ENCODE measurements at places on chromosomes 5 and 9. TPM values are rescaled to one million over a fixed set of nuclear protein-coding genes. Genes with fewer than 3 reads are reported as not detected.

The OR1Q1 gene
- not detected for total RNA-seq

The CDO1 gene
- total RNA-seq: 27.1 TPM

The SIT1 gene
- total RNA-seq: not detected

The CNTNAP3 gene
- total RNA-seq: 1.0 TPM

The GBGT1 gene
- total RNA-seq: 11.9 TPM

The RNF130 gene
- 73.0 TPM for total RNA-seq

The PDZD2 gene
- 1.9 TPM for total RNA-seq

The ZBTB26 gene
- total RNA-seq: 8.1 TPM

The ARHGEF39 gene
- 12.6 TPM for total RNA-seq

- no peak for DNase-seq
These were observed 51.3 kb downstream of the SLC46A2 start for GRCh38 chr9:112839331-112839730.

- no peak for DNase-seq
These were observed 370.0 kb downstream of the ZSWIM6 start for GRCh38 chr5:61701877-61702602.

GRCh38 chr9:32723789-32724325 is 59.5 kb upstream of the TMEM215 start:
- DNase-seq: peak; percentile 26

DNA sequence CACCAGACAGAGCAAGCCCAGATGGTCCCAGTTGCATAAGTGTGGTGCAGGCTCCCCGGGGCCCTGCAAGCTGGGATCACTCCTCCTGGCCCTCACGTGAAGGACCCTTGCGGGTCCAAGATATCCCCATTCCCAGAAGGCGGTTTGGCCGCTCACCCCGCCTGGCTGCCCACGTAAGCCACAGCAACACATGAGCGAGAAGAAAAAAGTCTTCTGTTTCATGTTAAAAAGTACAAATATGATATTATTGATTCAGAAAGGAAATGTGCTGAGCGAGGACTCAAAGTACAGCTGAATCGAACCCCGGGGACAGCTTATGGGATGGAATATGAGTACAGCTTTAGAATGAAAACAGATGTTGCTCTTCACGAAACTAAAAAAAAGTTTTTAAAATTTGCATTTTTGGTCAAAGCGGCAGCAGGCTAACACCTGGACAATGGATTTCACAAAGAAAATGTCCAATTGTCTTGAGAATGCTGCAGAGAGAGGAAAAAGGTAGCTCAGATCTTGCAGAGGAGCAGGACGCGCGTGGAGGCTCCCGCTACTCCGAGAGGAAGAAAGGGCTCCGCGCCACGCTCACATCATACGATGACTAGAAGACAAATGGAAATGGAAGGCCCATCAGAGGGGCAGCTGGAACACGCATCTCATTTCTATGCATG is 427.6 kb downstream of the IRX1 start:
- no peak for DNase-seq

DNA sequence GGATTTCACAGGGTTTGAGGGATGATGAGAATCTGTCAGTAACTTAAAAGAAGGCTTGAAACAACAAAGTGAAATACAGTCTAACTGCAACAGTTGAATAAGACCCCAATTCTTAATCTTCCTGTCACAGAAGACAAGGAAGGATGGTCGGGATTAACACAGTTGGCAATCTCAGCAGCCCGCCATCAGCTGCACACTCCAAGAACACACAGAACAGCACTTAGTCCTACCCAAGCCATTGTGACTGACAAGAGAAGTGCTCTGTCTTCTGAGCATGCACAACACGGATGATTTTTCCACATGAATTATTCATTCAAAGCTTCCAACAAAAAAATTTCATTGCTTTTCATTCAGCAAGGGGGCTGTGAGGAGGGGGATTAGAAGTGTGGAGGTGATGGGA is 576.1 kb downstream of the TLE4 start:
- DNase-seq: no peak

GRCh38 chr9:136756134-136756438 is 2.0 kb downstream of the LCN8 start:
- DNase-seq: no peak

- DNase-seq: no peak
These were observed 22.5 kb downstream of the SEC61B start for GRCh38 chr9:99244344-99245260.

DNA sequence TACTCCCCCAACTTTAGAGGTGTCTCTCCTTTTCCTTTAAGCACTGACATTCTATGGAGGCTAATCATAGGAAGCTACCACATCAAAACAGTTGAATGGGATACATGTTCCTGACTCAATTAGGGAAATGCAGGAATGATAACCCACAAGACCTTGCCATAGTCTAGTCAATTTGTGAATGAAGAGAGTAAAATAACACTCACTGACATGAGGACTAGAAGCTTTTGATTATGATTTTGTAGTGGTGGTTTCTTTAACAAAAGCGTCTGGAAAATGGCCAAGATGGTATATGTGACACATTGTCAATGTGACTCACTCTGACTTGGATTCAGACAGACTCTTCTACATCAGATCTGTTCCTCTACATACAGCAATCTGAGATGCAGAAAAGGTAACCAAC is 13.7 kb upstream of the PRELID2 start:
- DNase-seq: no peak

DNA sequence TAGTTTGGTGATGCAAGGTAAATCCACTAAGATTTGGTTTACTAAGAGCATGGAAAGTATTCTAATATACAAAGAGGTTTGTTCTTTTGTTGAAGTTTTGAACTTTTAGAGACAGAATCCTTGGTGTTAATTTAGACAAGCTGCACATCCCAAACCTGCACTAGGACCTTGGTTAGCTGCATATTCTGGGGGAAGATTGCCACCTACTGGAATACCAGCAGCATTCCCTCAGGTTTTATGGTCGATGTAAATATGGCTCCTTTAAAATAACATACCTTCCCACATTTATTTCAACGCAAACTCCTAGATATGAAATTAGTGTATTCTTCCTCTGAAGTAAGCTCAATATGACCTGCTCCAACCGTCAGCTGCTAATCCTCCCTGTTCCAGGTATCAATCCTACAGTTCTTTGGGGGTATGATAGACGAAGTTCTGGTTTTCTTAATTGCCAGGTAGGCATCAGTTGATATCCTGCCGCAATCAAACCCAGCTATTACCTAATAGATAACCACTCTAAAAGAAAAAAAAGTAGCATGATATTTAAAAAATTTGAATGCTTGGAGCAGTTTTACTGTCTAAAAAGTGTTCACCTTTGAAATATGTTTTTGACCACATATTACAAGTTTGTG is 624.1 kb downstream of the ISL1 start:
- peak; percentile 46 for DNase-seq

GRCh38 chr9:101246691-101247090 is 138.1 kb downstream of the BAAT start:
- DNase-seq: no peak

GRCh38 chr9:106896695-106897094 is 33.7 kb downstream of the ZNF462 start:
- no peak for DNase-seq

DNA sequence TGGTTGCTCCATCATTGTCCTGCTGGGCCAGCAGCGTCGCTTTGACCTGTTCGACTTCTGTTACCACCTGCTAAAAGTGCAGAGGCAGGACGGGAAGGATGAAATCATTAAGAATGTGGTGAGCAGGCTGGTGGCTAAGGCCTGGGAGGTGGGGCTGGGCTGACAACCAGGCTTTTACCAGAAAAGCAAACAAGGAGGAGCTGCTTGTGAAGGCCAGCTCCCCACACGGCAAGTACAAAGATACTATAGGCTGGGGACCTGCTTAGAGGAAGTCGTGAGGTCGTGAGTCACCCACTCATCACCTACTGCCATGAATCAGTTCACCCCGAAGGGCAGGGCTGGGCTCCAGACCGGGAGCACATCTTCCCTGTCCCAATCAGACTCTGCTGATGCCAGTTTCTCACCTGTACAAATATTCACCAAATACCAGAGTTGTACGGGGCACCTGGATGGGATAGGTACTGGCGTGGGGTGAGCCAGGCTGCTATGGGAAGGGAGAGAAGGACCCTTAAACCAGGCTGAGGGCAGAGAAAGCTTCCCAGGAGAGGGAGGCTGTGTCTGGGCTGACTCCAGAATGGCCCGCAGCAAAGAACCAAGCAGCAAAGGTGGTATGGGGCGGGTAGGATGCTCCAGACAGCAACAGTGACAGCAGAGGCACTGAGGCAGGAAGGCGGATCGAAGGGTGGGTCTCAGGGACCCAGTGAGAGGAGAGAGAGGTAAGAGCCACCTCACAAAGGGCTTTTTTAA is 69.3 kb upstream of the NIPAL4 start:
- DNase-seq: peak; percentile 43

DNA sequence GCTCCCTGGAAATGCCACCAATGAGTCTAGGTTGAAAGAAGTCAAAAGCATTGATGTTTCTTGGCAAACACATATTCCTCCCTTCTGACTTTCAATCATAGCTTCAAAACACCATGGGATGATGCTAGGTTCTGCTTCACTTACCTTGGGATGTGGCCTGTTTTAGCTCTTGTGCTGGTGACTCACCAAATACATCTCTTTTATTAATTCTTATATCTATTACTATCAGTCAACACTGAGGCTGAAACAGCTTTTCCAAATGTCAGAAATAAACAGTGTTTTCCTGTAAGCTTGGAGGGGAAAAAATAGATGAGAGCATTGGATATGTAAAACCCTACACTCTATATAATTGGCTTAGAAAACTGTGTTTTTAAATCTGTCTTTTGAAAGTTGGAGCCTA is 245.4 kb upstream of the NREP start:
- no peak for DNase-seq

DNA sequence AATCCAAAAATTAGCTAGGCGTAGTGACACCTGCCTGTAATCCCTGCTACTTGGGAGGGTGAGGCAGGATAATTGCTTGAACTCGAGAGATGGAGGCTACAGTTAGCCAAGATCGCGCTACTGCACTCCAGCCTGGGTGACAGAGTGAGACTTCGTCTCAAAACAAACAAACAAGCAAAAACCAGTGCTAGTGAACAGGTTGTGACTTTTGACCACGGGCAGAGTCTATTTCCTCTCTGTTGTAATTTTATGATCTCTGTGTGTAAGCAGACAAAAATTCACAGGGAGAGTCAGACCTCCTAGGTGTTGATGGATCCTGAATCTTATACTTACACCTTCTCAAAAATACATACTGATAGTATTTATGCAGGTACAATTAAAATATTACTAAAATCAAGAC is 65.8 kb downstream of the SPEF2 start:
- DNase-seq: no peak

DNA sequence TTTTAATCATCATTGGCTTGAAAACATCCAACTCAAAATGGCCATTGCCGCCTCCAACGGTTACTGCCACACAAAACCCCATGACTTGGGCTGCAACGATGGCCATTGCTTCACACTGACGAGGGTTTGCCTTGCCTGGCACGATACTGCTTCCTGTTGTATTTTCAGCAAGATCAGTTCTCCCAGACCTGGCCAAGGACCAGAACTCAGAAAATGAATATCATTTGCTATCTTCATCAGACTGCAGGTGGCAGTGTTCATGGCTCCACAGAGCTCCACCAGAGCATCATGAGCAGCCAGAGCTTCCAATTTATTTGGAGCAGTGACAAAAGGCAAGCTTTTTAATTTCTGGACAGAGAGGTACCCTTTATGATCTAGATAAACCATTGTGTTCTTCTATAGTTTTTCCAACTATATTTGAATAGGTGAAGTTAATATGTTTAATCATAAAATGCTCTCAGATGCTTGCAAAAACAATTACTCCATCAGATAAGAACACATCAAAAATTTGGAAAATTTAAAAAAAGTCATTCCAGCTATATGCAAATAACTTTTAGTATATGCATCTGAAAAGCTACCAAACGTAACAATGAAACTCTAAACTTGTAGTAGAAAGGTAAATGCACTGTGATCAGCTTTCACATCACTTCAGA is 10.4 kb downstream of the AMACR start:
- DNase-seq: peak; percentile 88

DNA sequence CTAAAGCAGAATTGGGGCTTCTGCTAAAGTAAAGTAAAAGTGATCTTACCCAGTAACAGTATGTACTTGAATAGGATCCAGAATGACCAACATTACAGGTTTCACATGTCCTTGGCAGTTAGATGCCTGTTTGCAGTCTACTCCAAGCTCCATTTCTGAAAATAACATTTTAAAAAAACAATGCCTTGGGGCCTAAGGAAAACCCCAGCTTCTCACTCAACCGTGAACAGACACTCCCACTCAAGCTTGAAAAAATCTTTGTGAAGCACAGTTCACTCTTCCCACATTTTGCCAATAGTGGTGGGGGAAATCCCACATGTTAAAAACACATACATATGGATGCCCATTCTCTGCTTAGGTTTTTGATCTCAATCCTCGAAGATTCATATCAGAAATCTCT is 304.1 kb downstream of the ARRDC3 start:
- DNase-seq: no peak

DNA sequence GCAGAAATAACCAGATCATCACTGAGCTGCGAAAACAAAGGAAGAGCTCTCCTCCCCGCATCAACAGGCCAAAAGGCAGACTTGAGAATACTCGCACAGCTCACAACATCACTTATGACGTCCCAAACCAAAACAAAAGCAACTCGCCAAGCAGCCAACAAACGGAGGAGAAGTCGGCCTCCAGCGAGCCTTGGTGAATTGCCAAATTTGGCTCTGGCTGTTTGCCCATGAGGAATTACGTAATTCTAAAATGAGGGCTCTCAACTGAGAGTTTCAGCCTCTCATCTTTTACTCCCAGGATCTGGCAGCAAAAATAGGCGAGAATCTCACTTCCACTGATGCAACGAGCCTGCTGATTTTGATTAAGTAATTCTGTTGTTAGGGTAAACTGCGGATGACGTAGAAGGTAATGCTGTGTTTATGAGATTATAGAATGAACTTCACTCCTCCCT is 51.7 kb upstream of the SEMA6A start:
- peak; percentile 95 for DNase-seq

DNA sequence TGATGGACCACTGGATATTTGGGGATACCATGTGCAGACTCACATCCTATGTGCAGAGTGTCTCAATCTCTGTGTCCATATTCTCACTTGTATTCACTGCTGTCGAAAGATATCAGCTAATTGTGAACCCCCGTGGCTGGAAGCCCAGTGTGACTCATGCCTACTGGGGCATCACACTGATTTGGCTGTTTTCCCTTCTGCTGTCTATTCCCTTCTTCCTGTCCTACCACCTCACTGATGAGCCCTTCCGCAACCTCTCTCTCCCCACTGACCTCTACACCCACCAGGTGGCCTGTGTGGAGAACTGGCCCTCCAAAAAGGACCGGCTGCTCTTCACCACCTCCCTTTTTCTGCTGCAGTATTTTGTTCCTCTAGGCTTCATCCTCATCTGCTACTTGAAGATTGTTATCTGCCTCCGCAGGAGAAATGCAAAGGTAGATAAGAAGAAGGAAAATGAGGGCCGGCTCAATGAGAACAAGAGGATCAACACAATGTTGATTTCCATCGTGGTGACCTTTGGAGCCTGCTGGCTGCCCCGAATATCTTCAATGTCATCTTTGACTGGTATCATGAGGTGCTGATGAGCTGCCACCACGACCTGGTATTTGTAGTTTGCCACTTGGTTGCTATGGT is 54.5 kb upstream of the HNRNPA0 start:
- peak; percentile 18 for DNase-seq

- DNase-seq: no peak
These were observed 9.4 kb downstream of the SCGB3A2 start for GRCh38 chr5:147887930-147888329.

Measured in cardiac muscle cell (in vitro differentiated cells and primary cell).